Activated T-cell treated with anti-CD3 and anti-CD28 coated beads for 1 hour (primary cell): ENCODE measurements at places on chromosomes 3 and 15.
A peak's percentile ranks its signal among the peaks of the same experiment; 100 is the strongest.

DNA sequence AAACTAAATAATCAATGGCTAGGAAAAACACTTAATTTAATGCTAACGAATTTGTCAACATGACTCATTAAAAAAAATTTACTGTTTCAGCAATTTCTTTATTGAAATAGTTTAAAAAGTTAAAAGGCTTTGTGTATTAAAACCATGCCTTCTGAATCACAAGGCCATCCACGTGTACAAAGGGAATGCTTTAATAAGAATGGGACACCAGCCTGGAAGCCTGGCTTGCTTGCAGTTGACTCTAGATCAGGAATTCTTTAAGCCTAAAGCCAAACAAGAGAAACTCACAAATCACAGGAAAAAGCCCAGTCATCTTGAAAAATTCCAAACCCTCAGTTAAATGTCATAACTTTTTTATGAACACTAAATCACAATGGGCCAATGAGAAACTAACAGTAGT lies 137.6 kb downstream of the PEAK1 start:
- DNase-seq: no peak

DNA sequence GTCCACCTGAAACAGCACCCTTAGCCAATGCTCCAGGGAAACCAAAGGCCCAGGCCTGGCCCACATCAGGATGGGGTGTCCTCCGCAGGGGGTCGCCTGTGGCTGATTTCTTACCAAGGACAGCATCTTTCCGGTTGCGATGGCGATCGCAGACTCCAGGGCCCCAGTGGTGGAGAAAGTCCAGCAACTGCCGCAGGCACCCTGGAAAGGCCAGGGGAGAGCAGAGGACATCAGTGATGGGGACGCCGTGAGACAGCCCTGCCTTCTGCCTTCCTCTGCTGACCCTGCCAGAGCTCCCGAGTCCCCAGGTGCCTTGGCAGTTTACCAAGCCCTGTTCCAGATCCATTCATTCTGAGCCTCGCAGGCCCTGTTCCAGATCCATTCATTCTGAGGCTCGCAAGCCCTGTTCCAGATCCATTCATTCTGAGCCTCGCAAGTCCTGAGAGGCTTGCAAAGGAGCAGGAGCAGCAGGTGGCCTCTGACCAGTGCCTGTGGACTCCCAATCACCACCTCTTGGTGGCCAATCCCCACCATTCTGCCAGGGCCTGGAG lies 12.5 kb downstream of the CTSH start:
- no peak for DNase-seq

GRCh38 chr15:100192097-100193080 lies 149.4 kb downstream of the ADAMTS17 start:
- DNase-seq: no peak

DNA sequence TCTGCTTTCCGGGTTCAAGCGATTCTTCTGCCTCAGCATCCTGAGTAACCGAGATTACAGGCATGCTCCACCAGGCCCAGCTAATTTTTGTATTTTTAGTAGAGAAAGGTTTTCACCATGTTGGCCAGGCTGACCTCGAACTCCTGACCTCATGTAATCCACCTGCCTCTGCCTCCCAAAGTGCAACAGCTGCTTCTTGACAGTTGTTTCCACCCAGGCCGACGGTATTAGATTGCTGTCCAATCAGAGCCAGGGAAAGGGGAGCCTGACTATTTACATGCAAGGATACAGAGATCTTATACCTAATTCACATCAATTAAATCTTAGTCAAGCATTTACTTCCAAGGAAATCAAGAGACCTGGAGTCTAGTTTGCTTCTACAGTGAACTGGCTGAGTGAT lies 4.0 kb upstream of the CAPN3 start:
- no peak for DNase-seq

- DNase-seq: no peak
Measured at GRCh38 chr3:127391436-127392155, 103.8 kb upstream of the PRR20G start.

DNA sequence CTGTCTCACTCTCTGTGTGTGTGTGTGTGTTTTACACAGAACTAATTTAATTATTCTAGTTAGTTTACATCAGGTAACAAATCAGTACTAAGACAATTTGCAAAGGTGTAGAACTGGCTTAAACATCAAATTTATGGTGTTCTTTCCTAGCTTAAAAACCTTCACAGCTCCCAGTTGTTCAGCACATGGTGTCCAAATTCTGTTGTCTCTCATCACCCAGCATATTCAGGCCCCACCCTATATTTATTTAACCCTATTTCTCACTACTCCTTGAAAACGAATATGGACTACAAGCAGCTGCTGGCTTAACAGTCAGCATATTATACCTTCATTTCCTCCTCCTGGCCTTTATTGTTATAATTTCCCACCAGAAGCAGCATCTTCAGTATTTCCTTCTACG lies 1.2 kb downstream of the IL20RB start:
- DNase-seq: no peak

GRCh38 chr3:188124184-188124583 lies 29.8 kb upstream of the LPP start:
- no peak for DNase-seq

DNA sequence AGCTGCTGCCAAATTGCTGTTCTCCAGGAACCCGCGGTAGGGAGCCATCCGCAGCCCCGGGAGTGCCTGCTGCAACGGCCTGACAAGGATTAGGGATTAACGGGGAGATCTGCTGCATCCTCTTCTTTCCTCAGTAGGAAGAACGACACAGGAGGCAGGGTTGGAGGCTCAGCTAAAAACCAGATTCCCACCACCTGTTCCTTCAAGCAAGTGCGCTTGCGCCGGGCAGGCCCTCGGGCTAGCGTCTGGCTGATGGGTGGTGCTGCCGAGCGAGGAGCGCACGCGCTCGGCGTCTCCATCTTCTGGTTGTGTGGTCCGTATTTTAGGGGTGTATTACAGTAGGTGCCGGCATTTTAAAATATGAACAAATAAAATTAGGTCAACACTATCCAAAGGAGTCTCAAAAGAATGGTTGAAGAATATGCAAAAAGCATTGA lies 25.4 kb upstream of the SLC25A26 start:
- DNase-seq: no peak

DNA sequence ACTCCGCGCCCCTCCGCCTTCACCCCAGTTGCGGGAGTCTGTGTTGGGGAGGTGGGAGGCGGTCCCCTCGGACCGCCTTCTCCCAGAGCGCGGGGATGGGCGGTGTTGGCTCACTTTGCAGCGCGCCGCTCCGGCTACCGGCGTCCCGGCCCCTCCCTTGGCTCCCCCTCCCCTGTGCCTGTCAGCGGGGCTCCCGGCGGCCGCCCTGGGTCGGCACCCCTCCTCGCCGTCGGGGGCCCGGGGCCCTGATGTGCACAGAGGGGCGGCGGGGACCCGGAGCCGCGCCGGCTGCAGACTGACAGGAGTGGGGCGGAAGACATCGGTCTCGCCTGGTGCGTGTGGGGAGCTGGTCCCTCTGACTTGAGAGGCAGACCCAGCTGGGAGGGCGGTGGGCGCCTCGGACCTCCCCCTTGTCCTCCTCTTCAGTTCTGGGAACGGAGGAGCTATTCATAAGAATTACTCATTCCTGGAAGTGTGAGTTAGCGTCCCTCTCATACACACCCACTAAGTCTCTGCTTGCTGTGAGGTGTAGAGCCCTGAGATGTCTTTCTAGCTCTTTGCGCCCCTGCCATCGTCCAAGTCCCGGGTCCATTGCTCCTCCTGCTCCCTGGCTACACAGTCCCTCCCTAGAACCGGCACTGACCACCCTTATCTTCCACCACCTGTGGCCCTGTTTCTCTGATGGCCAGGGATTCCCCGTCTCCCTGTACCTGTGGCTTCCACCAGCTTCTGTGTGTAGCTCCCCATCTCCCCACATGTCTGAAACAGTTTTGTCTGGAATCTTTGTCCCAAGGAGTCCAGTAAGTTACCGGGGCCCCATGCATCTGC lies 42.3 kb upstream of the ROPN1 start:
- DNase-seq: no peak

DNA sequence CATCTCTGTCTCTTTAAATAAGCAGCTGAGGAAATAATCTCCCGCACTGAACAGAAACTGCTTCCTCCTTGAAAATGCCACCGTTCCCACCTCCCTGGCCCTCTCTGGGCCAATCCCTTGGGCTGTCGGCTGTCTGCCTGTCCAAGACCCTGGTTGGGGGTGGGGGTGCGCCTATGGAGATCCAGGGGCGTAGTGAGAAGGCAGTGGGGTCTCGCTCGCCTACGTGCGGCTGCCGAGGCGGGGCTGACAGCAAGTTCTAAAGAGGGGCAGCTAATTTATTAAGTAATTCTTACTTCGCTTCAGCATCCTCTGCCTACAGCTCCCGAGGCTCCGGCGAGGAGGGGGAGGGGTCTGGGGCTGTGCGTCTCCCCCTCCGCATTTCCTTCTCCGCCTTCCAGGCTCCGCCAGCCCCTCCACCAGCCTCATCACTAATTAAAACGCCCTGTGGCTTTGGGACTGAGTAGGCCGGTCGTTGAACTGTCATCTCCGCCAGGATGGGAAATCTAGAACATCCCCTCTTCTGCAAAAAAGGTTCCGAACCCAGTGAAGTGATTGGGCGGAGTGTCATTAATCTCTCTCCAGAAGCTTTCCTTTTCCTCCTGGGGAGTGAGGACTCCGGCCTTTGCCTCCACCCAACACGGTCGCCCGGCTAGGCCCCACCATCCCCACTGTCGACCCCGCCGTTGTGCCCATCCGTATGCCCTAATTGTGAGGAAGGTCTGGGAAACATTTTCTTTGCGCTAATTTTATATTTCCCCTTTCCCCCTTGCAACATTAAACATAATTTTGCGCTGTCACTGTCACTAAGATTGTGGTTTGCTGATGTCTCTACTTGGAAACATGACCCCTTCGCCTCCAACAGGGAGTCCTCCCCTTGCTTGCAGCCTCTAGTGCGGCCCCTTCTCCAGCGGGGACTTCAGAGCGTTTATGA lies 16.9 kb downstream of the NR2F2 start:
- no peak for DNase-seq

DNA sequence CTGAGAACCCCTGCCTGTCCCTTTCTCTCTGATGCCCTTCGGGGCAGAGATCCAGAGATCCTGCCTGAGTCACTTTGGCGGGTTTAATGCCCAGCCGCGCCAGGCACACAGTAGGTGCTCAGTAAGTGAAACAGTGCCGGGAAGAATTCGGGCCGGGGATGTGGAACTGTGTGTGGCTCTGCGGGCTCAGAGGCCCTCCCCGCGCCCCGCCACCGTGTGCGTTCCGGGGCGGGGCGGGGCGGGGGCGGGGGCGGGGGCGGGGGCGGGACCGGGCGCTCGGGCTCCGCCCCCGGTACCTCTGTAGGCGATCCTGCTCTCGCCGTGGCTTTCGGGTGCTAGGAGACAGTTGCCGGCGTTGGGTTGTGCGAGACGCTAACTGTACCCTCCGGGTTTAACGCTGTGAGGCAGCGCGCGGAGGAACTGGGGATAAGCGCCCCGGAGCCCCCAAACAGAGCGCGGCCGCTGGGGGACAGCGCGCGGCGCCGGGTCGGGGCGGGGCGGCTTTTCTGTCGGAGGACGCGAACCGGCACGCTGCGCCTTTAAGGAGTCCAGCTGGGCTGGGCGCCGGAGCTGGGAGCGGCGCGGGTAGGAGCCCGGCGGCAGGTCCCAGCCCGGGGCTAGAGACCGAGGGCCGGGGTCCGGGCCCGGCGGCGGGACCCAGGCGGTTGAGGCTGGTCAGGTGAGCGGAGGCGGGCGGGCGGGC lies at the start of gene ABHD6:
TSS of gene ABHD6 (plus strand) at position 555 of the 703 bp plus-strand sequence. CDS start 18,795 bp downstream, outside the sequence.
- DNase-seq: peak; percentile 72

DNA sequence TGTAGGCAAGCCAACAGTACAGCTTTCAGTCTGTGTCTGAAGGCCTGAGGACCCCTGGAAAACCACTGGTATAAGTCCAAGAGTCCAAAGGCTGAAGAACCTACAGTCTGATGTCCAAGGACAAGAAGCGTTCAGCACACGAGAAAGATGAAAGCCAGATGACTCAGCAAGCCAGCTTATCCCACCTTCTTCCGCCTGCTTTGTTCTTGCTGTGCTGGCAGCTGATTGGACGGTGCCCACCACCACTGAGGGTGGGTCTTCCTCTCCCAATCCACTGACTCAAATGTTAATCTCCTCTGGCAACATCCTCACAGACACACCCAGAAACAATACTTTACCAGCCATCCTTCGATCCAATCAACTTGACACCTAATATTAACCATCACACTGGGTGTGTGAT lies 59.0 kb upstream of the PDZRN3 start:
- no peak for DNase-seq

- no peak for DNase-seq
Measured at GRCh38 chr3:182392182-182392937, 400.9 kb upstream of the ATP11B start.

DNA sequence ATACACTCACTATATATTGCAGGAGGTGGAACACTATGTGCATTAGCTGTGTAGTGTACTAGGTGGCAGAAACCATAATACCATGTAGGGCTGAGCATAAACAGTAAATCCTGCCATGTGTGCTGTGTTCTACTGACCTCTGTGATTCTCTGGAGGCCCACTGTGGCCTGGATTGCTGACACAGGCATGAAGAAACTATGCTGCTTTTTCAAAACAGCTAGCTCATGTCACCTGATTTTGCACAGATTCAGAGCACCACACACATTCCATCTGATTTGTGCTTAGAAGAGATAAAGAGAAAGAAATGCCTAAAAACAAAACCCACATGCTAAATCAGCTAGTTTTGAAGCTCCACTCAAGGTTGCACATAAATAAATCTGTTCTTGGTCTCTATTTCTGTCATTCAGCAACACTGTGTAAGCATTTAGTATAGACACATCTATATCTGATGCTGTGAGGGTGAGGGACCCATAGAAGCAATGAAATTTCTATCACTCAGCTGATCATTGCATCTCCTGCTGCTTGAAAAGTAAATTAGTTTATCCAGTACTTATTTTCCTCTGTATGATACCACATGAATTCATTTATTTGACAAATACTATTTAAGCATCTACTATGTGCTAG lies 1007.7 kb upstream of the SEMA6D start:
- DNase-seq: no peak

GRCh38 chr3:117407317-117407716 lies 697.7 kb downstream of the TUSC7 start:
- DNase-seq: no peak

DNA sequence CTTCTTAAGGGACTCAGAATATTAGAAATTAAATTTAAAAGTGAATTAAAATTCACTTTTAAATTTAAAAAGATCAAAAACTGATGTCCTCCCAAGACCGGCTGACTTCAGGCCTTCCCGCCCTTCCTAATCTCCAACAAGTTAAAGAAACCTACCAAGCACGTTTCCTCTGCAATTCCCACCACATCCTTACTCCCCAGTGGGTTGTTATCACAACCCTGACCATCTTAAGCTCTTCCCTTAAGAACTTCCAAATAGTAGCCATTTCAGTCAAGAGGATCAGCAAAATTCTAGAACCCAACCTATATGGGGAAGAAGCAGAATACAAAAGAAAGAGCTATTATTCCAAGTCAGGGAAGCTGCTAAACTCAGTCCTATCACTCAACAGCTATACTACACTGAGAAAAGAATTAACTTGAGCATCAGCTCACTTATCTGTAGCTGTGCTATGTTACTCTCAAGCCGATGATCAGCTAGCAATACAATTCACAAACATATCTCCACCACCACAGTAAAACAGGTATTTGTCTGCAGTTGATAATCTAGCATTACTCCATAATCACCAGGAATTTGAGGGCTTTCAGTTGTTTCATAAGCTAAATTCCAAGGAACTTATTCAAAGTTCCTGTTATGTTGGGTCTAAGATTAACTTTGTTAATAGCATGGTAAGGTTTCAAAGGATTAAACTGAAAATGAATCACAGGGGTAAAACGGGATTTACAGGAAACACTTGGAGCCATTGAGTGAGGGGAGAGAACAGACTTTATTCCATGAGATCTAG lies 14.3 kb downstream of the ABCC5 start:
- no peak for DNase-seq

GRCh38 chr15:42693942-42694341 lies 43.0 kb downstream of the CDAN1 start:
- no peak for DNase-seq

- no peak for DNase-seq
Measured at GRCh38 chr3:169772305-169772896, 795 bp upstream of the MYNN start.
